ENCODE measurements at places on chromosomes 5 and 9.

- DNase-seq, result no peak
Measured at GRCh38 chr5:111236995-111237394, 12.8 kb downstream of the CAMK4 start.

- peak; percentile 64 for DNase-seq
Measured at GRCh38 chr5:158855510-158855909, 244.2 kb downstream of the EBF1 start.

- DNase-seq, result no peak
Measured at GRCh38 chr5:172641359-172642050, 442 bp downstream of the NEURL1B start.

DNA sequence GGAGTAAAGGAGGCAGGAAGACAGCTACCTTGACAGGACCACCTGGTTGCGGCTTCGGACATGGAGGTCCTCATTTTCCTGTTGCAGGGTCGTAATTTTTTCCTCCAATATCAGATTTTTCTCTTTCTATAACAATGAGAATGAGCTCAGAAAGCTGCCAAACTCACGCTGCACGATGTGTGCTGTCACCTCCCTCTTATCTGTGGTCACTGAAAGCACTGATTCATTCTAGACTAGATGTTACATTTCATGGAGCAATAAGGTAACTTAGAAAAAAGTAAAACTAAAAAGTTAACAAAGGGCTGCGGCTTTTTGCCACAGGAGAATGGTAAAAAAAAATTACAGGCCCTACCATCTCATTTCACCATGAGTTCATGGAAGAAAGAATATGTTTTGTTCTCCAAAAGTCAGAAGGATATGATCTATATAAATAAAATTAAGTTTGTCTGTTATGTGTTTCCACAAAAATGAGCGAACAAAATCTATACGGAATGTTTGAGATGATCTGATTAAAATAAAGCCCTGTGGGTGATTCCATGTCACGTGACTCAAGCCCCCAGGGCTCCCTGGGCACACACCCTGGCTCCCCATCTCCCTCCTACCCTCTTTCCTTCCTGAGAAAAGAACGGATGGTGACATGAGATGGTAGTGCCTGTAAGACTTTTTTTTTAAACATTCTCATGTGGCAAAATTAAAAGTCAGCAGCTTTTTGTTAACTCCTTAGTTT, 26.9 kb upstream of the ANXA6 start:
- DNase-seq, result no peak

DNA sequence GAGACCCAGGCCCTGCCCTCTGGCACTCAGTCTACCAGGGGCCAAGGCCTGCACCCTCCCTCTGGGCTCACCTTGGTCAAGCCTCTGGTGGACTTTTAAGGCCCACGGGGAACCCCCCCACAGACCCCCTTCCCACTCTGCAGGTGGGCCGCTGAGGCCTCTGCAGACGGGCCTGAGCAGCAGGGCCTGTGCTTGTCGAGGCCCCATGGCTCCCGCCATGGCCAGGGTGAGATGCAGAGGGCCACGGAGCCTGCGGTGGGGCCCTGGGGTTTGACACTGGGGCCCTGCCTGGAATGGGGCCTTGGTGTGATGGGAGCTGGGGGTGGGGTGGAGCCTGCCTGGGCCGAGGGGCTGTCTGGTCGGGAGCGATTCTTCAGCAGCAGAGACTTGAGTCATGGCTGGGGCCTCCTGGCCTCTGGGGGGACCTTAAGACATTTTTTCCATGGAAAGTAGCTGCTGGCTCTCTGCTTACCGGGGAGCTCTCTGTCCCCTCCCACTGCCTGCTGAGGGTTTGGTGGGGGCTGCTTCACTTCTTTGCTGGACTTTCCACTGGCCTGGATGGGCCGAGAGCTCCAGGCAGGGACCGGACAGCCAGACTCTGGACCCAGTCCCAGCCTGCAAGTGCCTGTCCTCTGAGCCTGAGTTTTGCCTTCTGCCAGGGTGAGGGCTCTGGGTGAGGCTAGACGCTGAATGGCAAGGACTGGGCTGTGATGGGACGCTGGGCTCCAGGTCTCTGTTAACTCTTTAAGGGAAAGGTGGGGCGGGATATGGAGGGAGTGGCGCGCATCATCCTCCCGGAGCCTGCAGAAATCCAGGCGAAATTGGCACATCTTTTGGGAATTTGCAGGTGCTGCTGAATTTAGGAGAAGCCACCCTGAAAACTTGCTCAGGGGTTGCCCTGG, 132.2 kb downstream of the RXRA start:
- DNase-seq, result no peak

GRCh38 chr5:1445313-1445688, at the start of gene SLC6A3:
Gene SLC6A3, minus strand, starts transcription at chr5:1445440. Its CDS starts 2,243 bp downstream, at chr5:1443197.
- no peak for DNase-seq

DNA sequence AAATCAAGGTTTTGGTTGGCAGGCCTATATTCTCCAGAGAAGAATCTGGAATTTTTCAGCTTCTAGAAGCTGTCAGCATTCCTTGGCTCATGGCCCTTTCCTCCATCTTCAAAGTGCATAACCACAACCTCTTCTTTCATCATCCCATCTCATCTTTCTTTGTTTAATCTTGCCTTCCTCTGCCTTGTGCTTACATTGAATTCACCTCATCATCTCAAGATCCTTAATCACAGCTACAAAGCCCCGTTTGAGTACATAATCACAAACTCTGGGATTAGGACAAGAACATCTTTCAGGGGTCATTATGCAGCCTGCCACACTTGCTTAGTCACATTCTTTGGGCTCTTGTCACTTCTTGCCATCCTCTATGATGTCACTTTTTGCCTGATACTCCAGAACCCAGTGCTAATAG, 130.3 kb downstream of the FOXD1 start:
- no peak for DNase-seq

GRCh38 chr5:77225531-77225930, 15.1 kb downstream of the PDE8B start:
- DNase-seq, result no peak

GRCh38 chr9:90007516-90008440, 403.0 kb downstream of the GADD45G start:
- DNase-seq, result no peak

- no peak for DNase-seq
Measured at GRCh38 chr5:20500546-20500945, 512.5 kb upstream of the CDH18 start.

- no peak for DNase-seq
Measured at GRCh38 chr5:145157841-145158240, 677.3 kb downstream of the PRELID2 start.

DNA sequence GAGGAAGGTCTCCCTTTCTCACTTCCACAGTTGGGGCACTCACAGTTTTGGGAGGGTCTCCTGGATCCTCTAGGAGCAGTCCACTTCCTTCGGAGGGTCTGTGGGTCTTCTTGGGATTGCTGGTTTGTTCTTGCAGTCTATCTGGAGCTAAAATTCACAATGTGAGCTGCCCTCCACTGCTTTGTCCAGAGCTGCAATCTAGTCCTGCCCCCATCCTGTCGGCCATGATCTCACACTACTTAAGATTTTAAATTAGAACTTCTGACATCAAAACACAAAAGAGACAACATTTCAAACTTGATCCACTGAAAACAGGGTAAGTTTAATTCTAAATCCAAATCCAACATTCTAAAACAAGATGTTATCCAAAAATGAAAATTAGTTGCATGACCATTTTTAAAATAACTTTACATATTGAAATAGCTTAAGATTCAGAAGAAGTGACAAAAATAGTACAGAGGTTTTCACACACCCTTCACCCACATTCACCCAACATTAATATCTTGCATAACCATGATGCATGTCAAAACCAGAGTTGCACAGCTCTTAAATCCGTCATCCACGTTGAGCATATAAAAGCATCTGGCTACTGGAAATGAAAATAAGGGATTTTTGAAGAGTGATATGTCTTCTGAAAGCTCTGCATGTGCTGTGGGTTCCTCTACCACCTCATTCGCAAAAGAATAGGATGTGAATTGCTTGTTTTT, 113.7 kb upstream of the EPB41L4A start:
- no peak for DNase-seq

- no peak for DNase-seq
Measured at GRCh38 chr5:113187906-113188305, 211.3 kb downstream of the DCP2 start.

DNA sequence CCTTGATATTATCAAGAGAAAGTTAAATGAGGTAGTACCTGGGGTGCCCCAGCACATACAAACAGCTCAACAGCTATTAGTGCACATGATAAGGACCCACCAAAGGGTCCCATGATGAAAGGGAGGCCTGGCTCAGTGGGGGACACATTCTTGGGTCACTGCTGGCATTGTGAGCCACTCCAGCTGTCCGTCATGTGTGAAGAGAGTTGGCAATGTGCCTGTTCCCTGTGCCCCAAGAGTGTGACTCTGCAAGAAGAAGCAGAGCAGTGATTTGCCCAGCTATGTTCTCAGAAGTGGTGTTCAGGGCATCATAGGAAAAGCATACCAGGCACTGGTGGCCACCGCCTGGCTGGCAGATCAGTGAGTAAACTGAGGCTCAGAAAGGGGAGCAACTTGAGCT, 37.1 kb upstream of the TDRD7 start:
- no peak for DNase-seq

GRCh38 chr9:116112236-116112635, 41.4 kb upstream of the PAPPA start:
- DNase-seq, result no peak

DNA sequence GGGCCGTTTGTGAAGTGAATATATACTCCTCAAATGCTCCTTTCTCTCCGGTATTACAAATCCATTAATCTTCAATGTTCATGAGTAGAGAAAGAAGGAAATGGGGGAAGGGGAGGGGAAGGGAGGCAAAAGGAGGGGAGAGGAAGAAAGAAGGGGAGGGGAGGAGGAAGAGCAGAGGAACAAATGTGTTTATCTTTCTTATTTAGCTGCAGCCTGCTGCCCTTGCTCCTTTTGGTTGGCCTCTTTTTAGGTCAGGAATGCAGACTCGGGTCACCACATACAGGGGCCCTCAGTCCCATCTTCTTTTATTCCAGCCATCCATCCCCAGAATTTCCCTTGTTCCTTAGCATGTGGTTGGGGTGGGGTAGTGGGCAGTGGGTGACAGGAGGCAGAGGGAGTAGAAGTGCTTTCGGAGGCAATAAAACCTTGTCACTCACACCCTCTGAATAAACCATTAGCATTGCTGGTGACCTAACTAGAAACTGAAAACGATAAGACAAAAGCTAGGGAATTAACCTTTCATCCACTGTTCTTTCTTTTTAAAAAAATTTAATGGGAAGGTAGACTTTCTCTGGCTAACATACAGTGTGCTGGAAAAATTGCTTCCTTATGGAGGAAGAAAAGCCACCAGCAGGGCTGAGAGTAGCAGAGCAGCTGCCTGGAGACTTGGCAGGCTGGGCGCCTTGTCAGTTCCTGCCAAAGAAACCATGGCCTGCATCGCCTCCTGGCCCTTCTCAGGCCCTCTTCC, 16.8 kb upstream of the PRLR start:
- no peak for DNase-seq

- no peak for DNase-seq
Measured at GRCh38 chr9:71783120-71783523, 14.8 kb upstream of the CEMIP2 start.

GRCh38 chr9:101650142-101650541, 55.4 kb upstream of the PPP3R2 start:
- DNase-seq, result no peak

GRCh38 chr5:143041972-143042770, 272.0 kb downstream of the ARHGAP26 start:
- no peak for DNase-seq

- DNase-seq, result no peak
Measured at GRCh38 chr5:68344447-68345111, 129.0 kb downstream of the PIK3R1 start.

GRCh38 chr5:133222979-133223378, 171.2 kb downstream of the HSPA4 start:
- DNase-seq, result no peak

GRCh38 chr5:23571059-23571458, 63.6 kb downstream of the PRDM9 start:
- DNase-seq, result no peak

GRCh38 chr5:172695232-172696054, 54.4 kb downstream of the NEURL1B start:
- DNase-seq, result no peak

GRCh38 chr5:121572061-121572460, 279.6 kb upstream of the FTMT start:
- no peak for DNase-seq

- DNase-seq, result no peak
Measured at GRCh38 chr5:72540759-72541438, 33.7 kb upstream of the ZNF366 start.
